ENCODE measurements at places on chromosomes 12 and 14. TPM values are rescaled to one million over a fixed set of nuclear protein-coding genes. Genes with fewer than 3 reads are reported as not detected.

- no peak overlapping the region for H3K4me3 ChIP-seq
- H3K27ac ChIP-seq: no peak overlapping the region
- H3K4me1 ChIP-seq: no peaks in the 10 kb centered on the region
- peak; percentile 44 for DNase-seq
- no peaks in the 10 kb centered on the region for H3K27me3 ChIP-seq
- H3K36me3 ChIP-seq: no peaks in the 10 kb centered on the region
Observed at GRCh38 chr12:8572507-8572906, 31.8 kb upstream of the CLEC4E start.

DNA sequence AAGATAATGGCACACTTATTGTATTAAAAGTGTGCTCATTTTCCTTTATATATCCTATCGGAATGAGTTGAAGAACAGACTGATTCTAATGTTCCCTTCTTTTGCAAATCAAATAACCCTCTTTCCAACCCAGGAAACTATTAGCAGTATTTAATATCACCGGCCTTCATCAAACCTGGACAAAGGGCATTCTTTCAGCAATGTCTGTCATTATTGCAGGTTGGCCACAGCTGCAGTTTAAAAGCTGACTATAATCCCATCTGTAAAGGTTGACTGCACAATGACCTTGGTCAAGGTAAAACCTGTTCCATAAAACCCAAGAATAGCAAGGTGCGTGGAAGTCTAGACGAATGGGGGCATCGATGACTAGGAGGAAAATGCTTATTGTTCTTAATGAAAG lies 472.3 kb upstream of the SOX5 start:
- DNase-seq: no peak
- no peak overlapping the region for H3K27ac ChIP-seq
- no peaks in the 10 kb centered on the region for H3K36me3 ChIP-seq
- no peaks in the 10 kb centered on the region for H3K4me1 ChIP-seq
- no peaks in the 10 kb centered on the region for H3K27me3 ChIP-seq

DNA sequence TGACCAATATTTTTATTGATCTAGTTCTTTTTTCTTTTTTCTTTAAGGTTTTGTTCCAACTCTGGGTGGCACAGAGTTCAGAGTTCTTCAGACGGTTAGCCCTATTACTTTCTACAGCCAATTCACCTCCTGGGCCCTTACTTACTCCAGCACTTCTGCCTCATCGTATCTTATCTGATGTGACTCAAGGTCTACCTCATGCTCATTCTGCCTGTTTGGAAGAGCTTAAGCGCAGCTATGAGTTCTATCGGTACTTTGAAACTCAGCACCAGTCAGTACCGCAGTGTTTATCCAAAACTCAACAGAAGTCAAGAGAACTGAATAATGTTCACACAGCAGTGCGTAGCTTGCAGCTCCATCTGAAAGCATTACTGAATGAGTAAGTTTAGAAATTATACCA lies 64.7 kb downstream of the VEZT start:
- peaks cover 34% of the 10 kb centered on the region for H3K36me3 ChIP-seq
- H3K4me1 ChIP-seq: no peaks in the 10 kb centered on the region
- no peaks in the 10 kb centered on the region for H3K27me3 ChIP-seq
- no peak overlapping the region for H3K4me3 ChIP-seq
- no peak for DNase-seq
- H3K27ac ChIP-seq: no peak overlapping the region

- H3K36me3 ChIP-seq: no peaks in the 10 kb centered on the region
- peak; percentile 25 for DNase-seq
- no peaks in the 10 kb centered on the region for H3K4me1 ChIP-seq
Observed at GRCh38 chr12:74415633-74416032, 122.0 kb upstream of the ATXN7L3B start.

DNA sequence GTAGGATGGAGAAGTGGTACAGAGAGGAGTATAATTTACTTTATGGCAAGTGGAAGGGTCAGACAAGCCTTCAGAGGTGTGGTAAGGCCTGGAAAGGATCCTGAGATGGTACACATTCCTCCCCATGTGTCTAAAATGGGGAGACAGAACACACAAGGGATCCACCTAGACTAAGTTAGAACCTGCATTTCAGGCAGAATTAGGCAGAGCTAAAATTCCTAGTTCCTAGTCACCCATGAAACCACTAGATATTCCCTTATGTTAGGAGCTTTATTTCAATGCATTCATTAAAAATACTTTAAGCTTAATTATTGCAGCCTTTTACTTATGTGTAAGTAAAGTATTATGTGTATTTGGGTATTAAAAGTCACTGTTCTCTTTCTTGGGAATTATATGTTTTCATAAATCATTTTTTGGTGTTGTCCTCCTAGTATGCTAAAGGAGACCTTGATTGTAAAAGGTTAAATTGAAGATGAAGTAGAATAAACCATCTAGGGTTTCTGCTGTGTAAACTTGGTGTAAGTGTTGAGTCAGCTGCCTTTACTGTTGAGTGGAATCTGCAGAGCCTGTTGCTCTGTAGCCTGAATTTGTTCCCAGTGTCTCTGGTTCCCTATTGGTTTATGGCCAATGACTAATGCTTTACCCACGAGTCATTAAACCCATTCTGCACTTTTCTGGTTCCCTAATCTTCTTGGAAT lies 423.2 kb downstream of the ATP23 start:
- no peaks in the 10 kb centered on the region for H3K4me1 ChIP-seq
- no peaks in the 10 kb centered on the region for H3K36me3 ChIP-seq
- H3K27ac ChIP-seq: no peak overlapping the region
- peak; percentile 58 for DNase-seq
- no peak overlapping the region for H3K4me3 ChIP-seq

Gene TAS2R10
- total RNA-seq: 0.71 TPM

DNA sequence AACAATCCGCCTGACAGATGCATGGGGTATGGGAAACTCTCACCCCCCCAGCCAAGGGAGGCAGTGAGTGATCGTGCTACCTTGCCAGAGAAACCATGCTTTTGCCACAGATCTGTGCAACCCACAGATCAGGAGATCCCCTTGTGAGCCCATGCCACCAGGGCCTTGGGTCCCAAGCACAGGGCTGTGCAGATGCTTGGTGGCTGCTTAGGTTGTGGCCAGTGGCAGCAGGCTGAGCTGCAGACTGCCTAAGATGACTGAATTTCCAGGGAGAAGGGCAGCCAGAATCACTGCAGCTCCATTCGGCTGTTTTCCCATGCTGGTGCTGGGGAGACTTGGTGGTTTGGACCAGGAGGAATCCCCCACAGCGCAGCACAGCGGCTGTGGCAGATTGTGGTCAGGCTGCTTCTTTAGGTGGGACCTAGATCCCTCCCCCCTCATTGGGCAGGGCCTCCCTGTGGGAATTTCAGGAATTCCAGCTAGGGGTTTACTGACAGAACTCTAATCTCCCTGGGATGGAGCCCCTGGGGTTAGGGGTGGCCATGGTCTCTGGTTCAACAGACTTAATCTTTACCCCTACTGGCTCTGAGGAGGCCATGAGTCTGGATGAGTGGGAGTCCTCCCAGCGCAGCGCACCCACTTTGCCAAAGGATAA lies 264.6 kb upstream of the DAAM1 start:
- no peak for DNase-seq
- H3K27me3 ChIP-seq: no peaks in the 10 kb centered on the region
- no peaks in the 10 kb centered on the region for H3K4me1 ChIP-seq
- no peak overlapping the region for H3K4me3 ChIP-seq
- no peaks in the 10 kb centered on the region for H3K36me3 ChIP-seq
- H3K27ac ChIP-seq: no peak overlapping the region

- no peak overlapping the region for H3K4me3 ChIP-seq
- H3K27ac ChIP-seq: no peak overlapping the region
- H3K4me1 ChIP-seq: no peaks in the 10 kb centered on the region
- no peaks in the 10 kb centered on the region for H3K27me3 ChIP-seq
- DNase-seq: no peak
- peaks cover 4% of the 10 kb centered on the region for H3K36me3 ChIP-seq
Observed at GRCh38 chr12:120855823-120856588, 48.2 kb downstream of the SPPL3 start.

GRCh38 chr12:130031571-130032189 lies 127.9 kb upstream of the TMEM132D start:
- H3K4me1 ChIP-seq: no peaks in the 10 kb centered on the region
- H3K27me3 ChIP-seq: peaks cover 36% of the 10 kb centered on the region
- no peak overlapping the region for H3K4me3 ChIP-seq

Gene RPS6KL1
- 6.1 TPM for total RNA-seq

DNA sequence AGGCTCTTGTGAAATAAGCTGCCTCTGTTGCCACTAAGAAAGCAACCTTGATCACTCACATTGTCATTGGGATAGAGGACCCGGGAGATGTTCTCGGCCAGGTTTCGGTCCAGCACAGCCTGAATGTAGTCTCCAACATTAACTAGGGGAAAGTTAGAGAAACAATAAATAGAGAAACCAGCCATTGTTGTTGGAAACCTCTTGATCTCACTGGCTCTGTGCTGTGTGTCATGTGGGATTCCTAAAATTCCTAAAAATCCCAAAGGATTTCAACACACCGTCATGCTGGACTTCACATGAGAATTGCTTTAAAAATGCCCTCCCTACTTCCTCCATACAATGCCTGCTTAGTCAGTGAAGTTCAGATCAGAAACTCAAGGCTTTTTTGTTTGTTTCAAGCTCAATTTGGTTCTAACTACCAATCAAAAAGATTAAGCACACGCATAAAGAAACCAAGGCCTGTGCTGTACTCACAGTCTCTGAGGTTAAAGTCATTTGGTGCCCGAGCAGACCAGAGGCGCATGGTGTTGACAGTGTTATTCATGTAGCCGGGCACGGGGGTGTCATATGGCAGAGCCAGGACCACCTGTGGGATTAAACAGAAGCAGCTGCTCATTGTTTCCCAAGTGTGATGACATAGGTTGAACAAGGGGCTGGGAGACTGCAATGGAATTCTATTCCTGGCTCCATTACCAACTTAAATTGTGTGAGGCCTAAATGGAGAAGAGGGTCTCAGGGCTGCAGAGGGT lies 23.6 kb downstream of the PYGL start:
- no peaks in the 10 kb centered on the region for H3K27me3 ChIP-seq
- peaks cover 14% of the 10 kb centered on the region for H3K36me3 ChIP-seq
- no peak overlapping the region for H3K4me3 ChIP-seq
- H3K4me1 ChIP-seq: peaks cover 8% of the 10 kb centered on the region
- peak; percentile 51 for DNase-seq
- H3K27ac ChIP-seq: peak overlapping the region; percentile 29

DNA sequence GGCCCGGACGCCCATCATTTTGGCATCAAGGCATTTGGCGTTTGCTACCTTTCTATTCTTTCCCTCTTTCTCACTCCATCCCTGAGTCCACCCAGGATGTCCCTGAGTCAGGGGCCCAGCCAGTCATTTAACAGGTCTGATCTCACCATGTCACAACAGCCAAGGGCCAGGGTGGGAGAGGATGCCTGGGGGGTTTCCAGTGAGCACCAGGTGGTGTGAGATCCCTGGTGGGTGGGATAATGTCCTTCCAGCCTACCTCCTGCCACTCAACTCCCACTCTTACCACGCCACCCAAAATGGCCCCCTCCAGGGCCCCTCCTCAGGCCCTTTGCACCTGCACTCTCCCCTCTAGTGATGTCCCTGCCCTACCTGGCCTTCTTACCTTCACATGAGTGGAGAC lies 310.8 kb downstream of the BCL11B start:
- H3K27ac ChIP-seq: no peak overlapping the region
- H3K4me3 ChIP-seq: no peak overlapping the region
- H3K4me1 ChIP-seq: peaks cover 23% of the 10 kb centered on the region
- DNase-seq: no peak
- H3K36me3 ChIP-seq: no peaks in the 10 kb centered on the region
- H3K27me3 ChIP-seq: peaks cover 9% of the 10 kb centered on the region

DNA sequence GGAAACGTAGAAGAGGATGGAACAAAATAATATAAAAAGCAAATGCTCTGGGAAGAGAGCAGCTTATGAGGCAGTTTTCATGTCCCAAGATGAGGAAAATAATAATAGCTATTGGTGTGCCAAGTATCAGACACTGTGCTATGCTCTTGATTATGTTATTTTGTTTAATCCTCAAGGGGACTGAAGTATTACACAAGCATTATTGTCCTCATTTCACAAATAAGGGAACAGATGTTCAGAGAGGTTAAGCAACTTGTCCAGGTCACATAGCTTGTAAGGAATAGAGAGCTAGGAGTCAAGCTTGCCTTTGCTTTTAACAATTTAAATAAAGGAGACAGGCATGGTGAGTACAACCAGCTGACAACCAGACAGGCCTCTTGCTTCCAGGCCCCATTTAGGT lies 26.9 kb upstream of the LTBP2 start:
- no peak overlapping the region for H3K4me3 ChIP-seq
- H3K27ac ChIP-seq: no peak overlapping the region
- DNase-seq: peak; percentile 72
- no peaks in the 10 kb centered on the region for H3K27me3 ChIP-seq

DNA sequence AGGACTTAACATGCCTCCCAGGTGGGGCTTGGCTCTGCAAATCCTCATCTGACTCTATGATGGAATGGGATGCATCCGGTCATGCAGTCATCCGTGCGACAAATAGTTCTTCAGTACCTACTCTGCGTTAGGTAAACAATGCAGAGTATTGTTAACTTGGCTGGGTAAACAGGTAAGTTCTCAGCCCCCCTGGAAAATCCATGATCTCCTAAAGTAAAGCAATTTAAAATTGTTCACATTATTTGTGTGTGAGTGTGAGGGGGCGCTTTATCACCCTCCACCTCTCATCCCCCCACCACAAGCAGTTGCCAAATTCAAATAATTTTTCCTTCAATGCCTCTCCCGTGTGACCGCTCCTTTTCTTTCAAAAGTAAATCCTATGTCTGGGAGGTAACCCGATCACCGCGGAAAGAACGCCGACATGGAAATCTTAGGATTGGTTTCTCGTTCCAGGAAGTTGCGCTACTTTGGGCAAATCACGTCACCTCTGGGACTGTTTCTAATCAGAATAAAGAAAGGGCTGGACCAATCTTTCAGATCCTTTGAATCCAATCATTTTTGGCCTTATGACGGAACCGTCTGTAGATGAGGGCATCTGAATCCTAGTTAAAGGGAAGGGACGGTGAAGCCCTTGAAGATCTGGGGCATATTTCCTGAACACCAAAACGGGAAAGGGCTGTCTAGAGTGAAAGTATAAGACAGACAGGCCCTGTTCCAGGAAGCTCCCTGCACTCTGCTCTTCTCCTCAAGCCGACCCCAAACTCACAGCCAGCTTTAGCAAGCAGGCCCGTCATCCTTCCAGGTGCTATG lies 44.0 kb upstream of the SINHCAF start:
- no peaks in the 10 kb centered on the region for H3K36me3 ChIP-seq
- no peaks in the 10 kb centered on the region for H3K27me3 ChIP-seq
- peak overlapping the region; percentile 71 for H3K27ac ChIP-seq
- H3K4me3 ChIP-seq: peak overlapping the region; percentile 36

DNA sequence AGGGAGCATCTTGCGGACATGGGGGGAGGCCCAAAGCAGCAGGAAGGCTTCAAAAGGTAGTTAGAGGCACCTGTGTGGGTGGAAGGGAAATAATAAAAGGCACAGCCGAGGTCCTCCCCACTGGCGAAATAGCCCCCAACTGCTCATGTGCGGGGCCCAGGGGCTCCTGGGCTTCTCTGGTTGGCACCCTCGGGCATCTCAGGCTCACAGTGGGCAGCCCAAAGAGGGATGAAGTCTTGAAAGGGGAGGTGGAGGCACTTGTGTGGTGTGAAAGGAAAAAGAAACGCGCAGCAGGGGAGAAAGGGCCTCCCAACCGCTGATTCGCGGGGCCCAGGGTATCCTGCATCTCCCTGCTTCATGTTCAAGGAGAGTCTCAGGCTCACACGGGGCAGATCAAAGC lies 579.4 kb downstream of the ALG10 start:
- H3K36me3 ChIP-seq: no peaks in the 10 kb centered on the region
- DNase-seq: no peak
- no peak overlapping the region for H3K4me3 ChIP-seq
- H3K4me1 ChIP-seq: no peaks in the 10 kb centered on the region

Gene GLT8D2
- total RNA-seq: 68.9 TPM
